Ureter (tissue), 1 donor: ENCODE measurements at places on chromosomes 2 and 18. TPM values are rescaled to one million over a fixed set of nuclear protein-coding genes. Genes with fewer than 3 reads are reported as not detected.

Gene ICA1L
- total RNA-seq: 35.9 TPM

Gene ST8SIA5
- not detected for total RNA-seq

Gene PLEK
- total RNA-seq: 3.7 TPM

Gene LCT
- total RNA-seq: not detected

Gene RGPD3
- total RNA-seq: 0.10 TPM

Gene PNKD
- 66.2 TPM for total RNA-seq

Gene LRRC30
- total RNA-seq: not detected

Gene SERPINB13
- total RNA-seq: not detected

Gene ACADL
- total RNA-seq: 9.0 TPM

Gene HDAC4
- total RNA-seq: 86.9 TPM

Gene EHBP1
- total RNA-seq: 62.2 TPM

Gene GAL3ST2
- 0.47 TPM for total RNA-seq

Gene SRSF7
- total RNA-seq: 162 TPM

Gene CHST9
- total RNA-seq: 3.6 TPM

Gene MC2R
- 0.60 TPM for total RNA-seq

Gene SLC30A3
- not detected for total RNA-seq

Gene NOL4
- total RNA-seq: 10.5 TPM

Gene CLHC1
- 26.3 TPM for total RNA-seq

Gene GALR1
- total RNA-seq: not detected

Gene LYG2
- not detected for total RNA-seq

Gene ARHGAP25
- total RNA-seq: 14.7 TPM

Gene LRP2
- 0.13 TPM for total RNA-seq

Gene ABCG8
- total RNA-seq: not detected

Gene ANKRD12
- 91.7 TPM for total RNA-seq

Gene SAG
- not detected for total RNA-seq

Gene MLPH
- 236 TPM for total RNA-seq

Gene CDK5R2
- not detected for total RNA-seq

Gene FBXO36
- 3.4 TPM for total RNA-seq

Gene CARF
- 20.6 TPM for total RNA-seq

Gene RPE
- total RNA-seq: 71.3 TPM

Gene C2orf66
- total RNA-seq: 1.0 TPM

Gene FAM124B
- 1.9 TPM for total RNA-seq

Gene CHMP3
- total RNA-seq: 157 TPM

Gene MAL
- 19.2 TPM for total RNA-seq

Gene EXOC6B
- total RNA-seq: 84.8 TPM

Gene NOSTRIN
- 31.4 TPM for total RNA-seq
